Activated naive CD4-positive, alpha-beta T cell treated with anti-CD3 and anti-CD28 coated beads, Interleukin-2, amount 50 U/mL, for 72 hours (primary cell): ENCODE measurements at places on chromosomes 6 and 20. TPM values are rescaled to one million over a fixed set of nuclear protein-coding genes. Genes with fewer than 3 reads are reported as not detected.

Gene CASS4
- total RNA-seq, result 6.5 TPM

Gene SLC22A7
- not detected for total RNA-seq

Gene ULBP3
- total RNA-seq, result not detected

Gene RBCK1
- total RNA-seq, result 113 TPM

Gene CALHM5
- total RNA-seq, result not detected

GRCh38 chr6:119193707-119194106 lies 115.2 kb upstream of the FAM184A start:
- no peak for DNase-seq

DNA sequence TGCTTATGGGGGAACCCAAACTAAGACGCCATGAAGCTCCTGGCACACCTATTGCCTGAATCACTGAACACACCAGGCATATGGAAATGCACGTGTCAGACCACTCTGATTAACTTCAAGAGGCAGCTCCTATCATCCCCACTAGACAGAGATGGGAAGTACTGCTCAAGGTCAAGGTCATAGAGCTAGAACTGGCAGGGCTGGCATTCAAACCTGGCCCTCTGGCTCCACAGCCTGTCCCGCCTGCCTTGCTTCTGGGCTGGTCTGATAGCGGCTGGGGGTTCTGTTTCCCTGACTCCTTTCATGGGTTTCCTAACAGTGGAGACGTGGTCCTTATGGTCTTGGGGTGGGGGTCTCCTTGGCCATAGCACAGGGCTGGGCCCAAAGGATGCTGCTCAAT lies 22.6 kb upstream of the DSN1 start:
- no peak for DNase-seq
